ENCODE measurements at places on chromosomes 4 and X.

DNA sequence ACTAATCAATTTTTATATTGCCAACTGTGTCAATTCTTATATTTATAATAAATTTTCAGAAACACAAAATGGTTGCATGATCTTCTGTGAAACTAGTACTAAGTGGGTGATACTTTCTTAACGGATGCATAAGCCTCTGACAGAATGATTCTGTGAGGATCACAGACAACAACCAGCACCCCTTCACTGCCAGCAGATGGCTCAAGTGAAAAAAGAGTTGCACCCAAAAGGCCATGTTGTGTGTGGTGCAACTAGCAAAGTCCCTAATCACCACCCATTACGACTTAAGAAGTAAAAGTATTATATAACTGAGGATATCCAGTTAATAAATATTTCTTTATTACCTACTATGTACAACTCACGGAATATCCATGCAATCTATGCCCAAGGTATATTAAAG, 334.0 kb downstream of the PCDH19 start:
- no peak for DNase-seq

DNA sequence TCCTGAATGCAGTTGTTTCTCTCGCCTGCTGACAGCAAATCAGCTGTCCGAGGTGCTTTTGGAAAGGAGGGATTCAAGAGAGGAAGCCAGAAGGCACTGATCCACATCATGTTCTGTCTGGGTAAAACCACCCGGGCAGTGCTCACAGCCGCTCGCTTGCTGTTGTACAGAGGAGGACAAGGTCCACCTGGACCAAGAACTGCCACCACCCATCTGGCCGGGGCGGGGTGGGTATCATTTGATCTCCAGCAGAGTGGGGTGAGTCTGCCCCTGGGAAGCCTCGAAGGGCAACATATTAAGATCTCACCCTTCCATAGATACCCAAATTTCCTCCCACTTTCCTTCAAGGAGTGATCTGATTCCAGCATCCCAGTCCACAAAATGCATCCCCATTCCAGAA, 113.1 kb downstream of the DCTD start:
- DNase-seq, result no peak

DNA sequence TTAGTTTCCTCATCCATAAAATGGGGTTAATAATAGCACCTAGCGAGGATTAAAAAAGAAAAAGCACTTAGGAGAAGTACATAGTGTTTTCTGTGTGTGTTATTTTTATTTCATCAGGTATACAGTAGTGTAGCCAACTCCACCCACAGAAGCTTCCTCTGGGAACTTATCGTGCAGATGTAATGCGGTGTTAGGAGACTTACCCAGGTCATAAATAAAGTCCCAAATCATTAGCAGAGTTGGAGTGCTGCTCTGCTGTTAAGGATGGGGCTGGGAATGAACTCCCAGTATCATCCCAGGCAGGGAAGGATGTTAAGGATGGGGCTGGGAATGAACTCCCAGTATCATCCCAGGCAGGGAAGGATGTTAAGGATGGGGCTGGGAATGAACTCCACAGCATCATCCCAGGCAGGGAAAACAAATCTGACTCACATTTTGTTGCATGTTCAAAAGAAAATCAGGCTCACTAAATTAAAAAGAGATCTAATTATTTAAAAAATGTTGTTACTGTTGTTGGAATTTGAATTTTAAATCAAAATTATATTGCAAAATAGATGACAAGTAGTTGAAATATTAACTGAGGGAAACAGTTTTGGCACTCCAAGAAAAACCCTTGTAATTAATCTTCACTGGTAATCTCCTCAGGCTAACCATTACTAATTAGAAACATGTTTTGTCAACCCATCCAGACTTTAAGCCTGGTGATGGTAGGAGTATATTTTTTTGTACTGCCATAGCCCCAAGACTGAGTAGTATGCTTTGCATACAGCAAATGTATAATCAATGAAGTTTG, 10.2 kb upstream of the SFRP2 start:
- DNase-seq, result no peak

DNA sequence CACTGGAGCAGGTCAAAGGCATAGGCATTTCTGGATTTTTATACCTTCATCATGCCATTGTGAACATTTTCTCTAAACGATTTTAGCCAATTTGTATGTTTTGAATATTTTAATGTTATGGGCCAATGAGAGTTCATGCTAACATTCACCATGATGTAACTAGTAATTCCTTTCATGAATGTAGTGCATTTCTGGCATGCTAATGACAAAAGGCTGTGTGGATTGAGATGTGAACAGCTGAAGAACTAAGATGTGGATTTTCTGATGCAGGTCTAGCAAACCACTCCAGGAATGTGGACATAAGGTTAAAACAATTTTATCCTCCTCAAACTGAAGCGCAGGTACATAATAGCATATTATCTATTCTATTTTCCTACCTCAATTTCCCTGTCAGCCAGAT, 269.4 kb downstream of the NLGN4X start:
- no peak for DNase-seq

DNA sequence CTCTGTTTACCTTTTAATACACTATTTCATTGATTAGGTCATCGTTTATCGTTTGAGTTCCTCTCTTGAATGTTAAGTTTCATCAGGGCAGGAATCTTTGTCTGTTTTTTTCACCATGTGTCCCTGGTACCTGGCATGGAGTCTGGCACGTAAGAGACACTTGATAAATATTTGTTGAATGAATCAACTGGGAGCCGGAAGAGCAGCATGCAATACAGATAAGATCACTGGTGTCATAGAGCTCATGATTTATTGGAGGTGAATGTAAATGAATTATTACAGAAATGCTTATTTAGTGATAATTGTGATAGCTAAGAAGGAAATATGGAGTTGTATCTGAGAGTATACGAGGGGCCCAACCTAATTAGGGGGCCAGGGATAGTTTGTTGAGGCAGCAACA, 62.8 kb downstream of the UCHL1 start:
- no peak for DNase-seq

DNA sequence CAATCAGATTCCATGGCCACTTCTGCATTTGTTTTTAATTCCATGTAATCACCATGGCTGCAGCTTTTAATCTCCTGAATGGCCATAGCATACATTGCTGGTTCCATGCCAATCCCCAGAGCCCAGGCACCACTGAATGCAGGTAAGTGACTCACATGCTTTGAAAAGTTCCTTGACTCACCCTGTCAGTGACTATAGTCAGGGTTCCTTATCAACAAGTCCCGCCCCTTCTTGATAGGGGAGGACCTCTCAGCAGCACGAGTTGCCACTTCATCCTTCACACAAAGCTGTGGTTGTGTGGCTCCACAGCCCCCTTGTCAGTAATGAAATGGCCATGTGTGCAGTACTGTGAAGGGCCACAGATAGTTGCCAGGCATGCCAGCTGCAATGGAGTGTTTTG, 516.6 kb downstream of the PPARGC1A start:
- no peak for DNase-seq

DNA sequence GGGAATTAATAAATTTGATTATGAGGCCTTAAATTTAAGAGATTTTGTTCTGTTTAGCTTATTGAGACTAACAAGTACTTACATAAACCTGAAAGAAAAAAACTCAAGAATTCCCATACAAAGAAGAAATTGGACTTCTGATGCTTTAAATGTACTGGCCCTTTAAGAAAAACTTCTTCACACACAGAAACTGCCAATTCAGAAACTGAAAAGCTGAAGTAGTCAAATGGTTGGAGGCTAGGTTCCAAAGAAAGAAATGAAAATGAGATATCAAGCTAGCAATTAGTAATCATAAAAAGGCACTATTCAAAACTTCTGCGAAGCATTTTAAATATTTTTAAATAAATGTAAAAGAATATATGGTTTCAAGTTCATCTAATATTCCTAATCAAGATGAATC, 151.3 kb downstream of the THOC2 start:
- no peak for DNase-seq

DNA sequence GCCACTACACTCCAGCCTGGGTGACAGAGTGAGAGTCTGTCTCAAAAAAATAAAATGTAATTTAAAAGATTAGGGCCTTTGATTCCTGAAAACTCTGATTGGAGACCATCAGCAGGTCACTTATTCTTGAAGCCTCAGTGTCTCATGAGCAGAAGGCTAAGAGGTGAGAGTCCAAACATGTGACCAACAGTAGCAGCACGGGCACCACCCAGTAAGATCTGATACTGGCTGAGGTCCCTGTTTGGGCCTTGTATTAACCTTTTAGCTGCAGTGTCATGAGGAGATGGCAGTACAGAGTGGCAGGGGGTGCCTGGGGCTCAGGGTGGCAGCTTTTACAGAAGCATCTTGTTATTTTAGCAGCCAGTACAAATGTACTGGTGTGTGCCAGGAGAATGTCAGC, 89.3 kb downstream of the FHDC1 start:
- DNase-seq, result no peak

GRCh38 chrX:83771664-83772063, 89.3 kb upstream of the CYLC1 start:
- DNase-seq, result no peak

DNA sequence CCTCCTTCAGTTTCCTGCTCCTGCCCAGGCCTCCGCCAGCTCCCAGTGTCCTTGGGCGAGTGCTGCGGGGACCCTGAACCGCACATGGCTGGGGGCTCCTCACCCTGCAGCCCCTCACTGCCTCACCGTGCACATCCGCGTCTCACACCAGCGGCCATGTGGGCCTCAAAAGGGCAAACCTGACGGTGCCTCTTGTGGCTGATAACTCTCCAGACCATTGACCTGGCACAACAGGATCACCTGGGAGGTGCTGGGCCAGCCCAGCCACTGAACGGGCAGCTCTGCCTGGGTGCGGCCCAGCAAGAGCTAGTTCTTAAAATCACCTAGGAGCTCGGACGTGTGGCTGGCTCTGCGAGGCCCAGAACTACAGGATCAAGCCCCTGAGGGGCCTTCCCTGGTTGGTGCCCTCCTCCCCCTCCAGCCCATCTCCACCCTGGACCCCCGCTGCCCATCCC, 4.1 kb upstream of the S100P start:
- DNase-seq, result no peak

DNA sequence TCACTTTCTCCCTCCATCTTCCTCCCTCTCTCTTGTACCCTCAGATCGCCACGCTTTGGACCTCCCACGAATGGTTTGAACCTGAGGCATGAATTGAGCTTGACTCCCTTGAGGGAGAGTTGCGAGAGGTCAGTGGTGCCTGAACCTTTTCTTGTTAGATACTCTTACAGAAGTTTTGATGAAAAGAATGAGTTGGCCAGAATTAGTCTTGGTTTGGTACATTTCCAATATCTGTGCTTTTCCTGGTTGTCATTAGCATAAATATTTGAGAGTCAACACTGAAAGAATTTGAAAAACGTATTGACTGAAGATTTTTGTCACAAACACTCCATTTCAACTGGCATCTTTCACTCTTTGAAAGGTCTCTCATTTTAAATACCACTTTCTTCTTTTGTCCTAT, 510.6 kb upstream of the DIPK2B start:
- no peak for DNase-seq

- no peak for DNase-seq
Measured at GRCh38 chr4:129900430-129900953, 804.5 kb downstream of the C4orf33 start.

GRCh38 chrX:133970076-133970475, 15.3 kb downstream of the GPC3 start:
- no peak for DNase-seq

DNA sequence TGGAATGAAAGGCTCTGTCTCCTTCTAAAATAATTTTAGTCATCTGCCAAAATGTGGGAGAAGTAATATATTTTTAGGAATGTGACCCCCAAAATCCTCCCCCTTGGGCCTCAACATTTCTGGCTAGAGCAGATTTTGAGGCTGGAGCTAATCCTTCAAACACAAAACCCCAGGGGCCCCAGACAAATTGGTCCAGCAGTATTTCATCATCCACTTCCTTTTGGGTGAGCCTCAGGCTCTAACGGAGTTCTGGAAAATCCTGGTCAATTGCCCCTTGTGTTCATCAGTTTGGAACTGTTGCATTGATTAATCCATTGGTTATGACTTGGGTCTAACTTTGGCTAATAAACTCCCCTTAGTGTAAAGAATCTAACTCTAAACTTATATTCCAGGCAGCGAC, 67.4 kb upstream of the PCDH19 start:
- no peak for DNase-seq

GRCh38 chr4:175961604-175962003, 104.0 kb upstream of the WDR17 start:
- peak; percentile 26 for DNase-seq

DNA sequence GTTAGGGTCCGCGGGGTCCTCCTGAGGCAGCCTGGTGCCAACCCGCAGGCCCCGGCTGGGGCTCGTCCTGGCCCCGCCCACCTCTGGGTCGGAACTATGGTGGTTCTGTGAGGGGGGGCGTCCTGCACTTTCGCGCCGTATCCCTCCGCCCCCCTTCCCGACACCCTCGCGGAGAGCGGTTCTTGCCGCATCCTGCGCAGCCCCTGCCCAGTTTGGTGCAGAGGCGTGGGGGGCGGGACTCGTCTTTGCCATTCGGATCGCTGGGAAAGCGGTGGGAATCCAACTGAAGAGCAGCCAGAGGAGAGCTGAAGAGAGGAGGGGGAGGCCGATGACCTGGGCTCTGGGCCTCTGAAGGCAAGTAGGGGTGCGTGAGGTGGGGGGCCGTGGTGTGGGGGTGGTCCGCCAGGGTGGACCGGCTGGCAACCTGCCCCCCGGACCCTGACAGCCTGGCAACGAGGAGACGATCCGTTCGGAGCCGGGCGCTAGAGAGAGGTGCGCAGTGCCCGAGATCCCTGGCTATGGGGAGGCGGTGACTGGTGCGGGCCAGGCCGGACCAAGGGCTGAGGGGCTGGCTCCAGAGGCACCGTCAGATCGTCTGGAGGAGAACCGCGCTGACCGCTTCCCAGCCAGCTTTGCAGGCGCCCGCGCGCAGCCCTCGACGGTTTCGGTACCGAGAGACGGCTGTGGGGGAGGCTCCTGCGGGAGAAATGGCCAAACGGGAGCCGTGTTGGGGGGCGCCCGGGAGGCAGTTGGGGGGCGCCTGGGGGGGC, at the start of gene GPRASP1:
TSS of gene GPRASP1 (plus strand) at position 242 of the 770 bp plus-strand sequence. CDS start 2,431 bp downstream, outside the sequence.
- no peak for DNase-seq

DNA sequence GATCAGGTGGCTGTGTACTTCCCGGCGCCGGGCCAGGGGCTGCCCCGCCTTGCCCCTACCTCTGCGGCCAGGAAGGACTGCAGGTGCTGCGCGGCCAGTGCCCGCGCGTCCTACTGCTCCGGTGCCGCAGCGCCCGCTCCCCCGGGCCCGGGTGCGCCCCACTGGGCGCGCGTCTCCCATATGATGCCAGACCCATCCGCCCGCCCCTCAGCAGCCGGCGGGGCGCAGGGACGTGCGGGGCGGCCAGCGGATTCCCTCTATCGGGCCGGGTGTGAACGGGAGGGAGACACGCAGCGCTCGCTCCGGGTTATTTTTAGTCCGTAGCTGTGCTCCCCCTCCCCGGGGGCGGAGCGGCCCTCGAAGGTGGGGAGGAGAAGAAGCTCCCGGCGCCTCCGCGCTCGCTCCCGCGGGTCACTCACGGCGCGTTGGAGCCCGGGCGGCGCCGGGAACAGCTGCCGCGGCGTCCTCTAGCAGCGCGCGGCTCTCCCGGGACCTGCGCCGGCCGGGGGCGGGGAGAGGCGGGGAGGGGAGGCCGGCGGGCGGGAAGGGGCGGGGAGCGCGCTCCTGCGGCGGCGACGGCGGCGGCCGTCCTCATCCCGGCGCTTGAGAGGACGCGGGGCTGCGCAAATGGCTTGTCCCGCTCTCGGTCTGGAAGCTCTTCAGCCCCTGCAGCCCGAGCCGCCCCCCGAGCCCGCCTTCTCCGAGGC, 103.6 kb downstream of the UCHL1 start:
- DNase-seq, result peak; percentile 12
